Fibroblast of skin of left quadriceps (primary cell): ENCODE measurements at places on chromosomes 2 and 18.

- no peak for DNase-seq
These were observed 473.9 kb downstream of the ARHGAP15 start for GRCh38 chr2:143603035-143603655.

DNA sequence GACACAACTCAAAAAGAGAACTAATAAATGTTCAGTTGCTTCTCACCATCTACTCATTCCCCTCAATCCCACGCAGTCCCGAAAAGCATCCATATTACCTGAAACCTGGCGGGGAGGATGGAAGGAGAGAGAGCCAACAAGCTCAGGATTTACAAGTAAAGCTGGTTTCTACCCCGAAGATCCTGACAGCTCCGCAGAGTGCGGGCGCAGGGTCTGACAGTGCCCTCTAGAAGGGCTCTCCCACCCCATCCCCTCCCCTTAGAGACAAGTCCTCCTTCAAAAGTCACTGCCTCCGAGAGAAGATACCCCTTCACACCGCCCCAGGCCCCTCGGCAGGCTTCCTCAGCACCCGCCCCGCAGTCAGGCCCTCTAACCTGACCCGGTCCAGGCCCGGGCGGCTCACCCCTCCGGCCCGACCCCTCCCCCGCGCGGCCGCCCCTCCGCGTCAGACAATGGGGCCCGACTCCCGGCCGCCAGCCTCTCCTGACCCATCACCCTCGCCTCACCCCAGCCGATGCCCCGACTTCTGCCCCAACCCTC is 550 bp downstream of the RAB1A start:
- DNase-seq: no peak

DNA sequence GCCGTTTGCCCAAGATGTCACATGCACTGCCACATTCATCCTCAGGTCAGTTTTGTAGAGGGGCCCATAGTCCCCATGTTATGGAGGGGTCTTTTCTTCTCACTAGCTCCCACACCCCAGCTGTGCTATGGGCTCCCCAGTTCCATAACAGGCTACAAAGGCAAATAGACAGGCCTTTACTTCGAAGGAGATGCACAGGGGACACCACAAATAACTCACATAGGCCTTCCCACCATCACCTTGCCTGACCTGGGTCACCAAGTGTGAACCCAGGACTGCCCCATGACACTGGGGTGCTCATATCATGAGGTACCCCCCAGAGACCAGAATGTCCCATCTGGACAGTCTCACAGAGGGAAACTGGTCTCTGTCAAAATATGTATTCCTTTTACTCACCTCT is 15.0 kb upstream of the INO80C start:
- DNase-seq: no peak

DNA sequence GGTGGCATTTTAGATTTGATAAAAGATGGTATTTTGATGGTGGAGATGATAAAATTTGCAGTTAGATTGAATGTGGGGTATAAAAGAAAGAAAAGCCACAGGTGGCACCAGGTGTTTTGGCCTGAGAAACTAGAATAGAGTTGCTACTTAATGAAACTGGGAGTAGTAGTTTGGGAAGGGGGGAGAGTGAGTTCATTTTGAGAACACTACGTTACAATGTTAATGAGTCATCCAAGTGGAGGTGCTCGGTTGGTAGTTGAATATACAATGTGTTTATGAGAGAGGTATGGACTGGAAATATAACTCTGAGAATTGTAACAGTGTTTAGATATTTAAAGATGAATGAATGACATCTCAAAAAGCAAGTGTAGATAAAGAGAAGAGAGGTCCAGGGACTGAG is 26.4 kb downstream of the EPG5 start:
- no peak for DNase-seq

DNA sequence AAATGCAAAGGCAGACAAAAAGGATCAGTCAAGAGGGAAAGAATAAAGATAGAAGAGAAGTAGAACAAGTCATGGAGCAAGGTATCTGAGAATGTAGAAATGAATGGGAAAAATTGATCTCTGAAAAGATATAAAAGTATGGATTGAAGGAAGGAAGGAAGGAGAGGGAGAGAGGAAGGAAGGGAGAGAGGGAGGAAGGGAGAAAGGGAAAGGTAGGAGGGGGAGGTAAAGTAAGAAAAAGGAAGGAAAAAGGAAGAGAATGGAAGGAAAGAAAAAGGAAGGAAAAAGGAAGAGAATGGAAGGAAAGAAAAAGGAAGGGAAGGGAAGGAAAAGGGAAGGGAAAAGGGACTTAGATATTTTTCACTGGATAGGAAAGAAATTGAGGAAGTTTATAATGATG is 31.5 kb upstream of the TTC21B start:
- no peak for DNase-seq

GRCh38 chr2:629961-630360 is 47.2 kb downstream of the TMEM18 start:
- DNase-seq: no peak

DNA sequence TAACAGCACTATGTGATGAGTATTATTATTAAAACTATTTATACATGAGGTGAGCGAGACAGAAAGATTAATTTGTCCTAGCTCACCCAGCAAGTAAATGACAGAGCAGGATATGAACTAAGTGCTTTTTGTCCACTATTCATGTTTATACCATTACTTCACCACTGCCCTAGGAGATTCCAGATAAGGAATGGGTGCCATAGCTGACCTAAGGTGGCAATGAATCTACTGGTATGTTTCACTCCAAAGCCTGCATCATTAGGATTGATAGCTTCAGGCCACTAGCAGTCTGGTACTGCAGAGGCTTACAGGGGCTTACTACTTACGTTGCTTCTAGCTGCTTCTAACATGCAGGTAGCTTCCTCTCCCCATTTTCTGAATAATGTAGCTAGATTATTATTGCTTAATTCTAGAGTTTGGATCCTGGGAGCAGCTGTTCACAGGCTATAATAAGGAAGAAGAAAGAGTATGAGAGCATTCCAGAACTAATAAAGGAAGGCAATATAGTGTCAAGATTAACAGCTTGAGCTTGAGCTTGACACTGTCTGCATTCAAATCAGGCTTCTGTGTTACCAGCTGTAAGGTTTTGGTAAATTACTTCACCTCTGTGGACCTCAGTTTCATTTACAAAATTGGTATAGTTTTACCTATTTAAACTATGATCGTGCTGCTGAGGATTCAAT is 153.7 kb downstream of the GALNT3 start:
- no peak for DNase-seq

DNA sequence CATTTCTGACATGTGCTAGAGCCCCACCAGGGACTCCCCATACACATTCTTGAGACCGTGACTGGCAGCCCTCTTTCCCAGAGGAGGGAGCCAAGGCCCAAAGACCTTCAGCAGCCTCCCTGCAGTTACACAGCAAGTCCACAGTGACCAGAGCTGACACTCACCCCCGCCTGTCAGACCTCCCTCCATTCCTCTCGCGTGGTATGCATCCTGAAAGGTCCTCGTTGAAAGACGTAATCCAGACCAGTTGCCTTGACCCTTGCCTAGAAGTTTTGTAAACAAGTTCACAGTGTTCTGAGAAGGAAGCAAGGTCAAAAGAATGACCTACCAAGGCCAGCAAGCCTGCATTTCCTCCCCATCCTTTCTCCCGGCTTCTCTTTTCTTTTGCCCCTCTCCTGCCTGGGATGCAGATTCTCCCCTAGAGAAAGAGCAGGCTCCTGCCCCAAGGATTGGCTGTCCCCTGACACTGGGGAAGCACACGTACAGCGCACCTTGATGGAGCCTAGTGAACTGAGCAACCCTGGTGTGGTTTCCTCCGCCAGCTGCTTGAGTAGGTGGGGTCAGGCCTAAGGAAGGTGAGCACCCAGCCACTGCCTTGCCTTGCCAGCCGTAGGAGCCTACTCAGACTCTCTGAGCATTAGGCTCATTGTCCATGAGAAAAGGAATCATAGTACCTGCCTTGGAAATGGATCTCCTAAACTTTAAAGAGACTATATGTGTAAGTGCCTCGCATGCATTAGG is 18.3 kb downstream of the TRIB2 start:
- no peak for DNase-seq

GRCh38 chr18:76265497-76266235 is 229.4 kb downstream of the ZNF516 start:
- no peak for DNase-seq

DNA sequence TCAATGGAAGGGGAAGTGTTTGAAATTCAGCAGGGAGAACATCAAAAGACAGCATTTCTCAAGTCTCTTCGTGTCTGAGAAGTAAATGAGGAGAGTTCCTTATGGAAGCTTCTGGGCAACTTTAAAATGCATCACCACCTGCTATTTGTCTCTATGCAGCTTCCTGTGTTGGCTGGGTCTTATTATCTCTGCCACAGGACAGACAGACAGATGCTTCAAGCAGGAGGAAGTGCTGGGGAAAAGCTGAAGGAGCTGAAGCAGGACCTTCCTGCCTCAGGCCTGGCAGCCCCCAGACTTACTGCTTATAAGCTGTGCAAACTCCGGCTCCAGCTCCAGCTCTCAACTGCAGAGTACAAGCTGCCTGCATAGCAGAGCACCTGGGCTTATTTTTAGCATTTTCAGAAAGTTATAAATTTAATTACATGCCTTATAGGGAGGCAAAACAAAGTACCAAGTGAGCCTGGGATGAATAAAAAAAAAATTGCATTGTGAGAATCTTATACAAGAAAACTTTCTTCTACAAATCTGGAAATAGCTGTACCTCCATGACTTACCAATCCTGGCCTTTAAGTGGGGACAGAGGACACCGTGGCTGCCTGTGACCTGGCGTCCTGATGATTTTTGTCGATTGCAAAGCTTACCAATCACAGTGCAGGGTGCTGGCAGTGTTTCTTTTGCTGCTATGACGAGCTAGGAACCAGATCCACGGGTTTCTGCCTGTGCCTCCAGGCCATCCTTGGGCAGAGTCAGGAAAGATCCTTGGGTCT is 206.3 kb downstream of the SEPTIN10 start:
- no peak for DNase-seq
